Stimulated activated CD4-positive, alpha-beta T cell treated with anti-CD3 and anti-CD28 coated beads, TNF-alpha, amount 100 ng/mL, for 1 hour (primary cell): ENCODE measurements at places on chromosomes 11 and 22.

- DNase-seq, result no peak
Observed at GRCh38 chr11:30445056-30445455, 122.2 kb downstream of the ARL14EP start.

- no peak for DNase-seq
Observed at GRCh38 chr11:16749666-16750065, 11.2 kb downstream of the C11orf58 start.

DNA sequence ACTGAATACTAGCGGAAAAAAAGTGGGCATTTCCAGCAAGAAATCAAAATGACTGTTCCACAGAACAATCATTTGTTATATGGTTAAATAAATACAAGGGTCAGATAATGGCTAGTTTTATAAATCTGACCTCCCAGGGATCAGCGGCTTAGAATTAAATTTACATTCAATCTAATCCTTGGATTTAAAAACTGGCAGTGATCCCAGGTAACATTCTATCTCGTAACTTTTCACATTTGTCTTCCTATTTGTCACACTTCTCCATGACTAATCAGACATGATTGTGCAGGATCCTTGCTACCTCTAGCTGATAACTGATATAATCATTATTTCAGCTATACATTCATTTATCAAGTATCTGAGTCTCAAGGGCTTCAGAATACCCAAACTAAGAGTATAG, 2.9 kb upstream of the MMP3 start:
- no peak for DNase-seq

- DNase-seq, result no peak
Observed at GRCh38 chr22:46679706-46680269, 58.3 kb downstream of the CERK start.

- DNase-seq, result no peak
Observed at GRCh38 chr11:31340903-31341572, 28.5 kb downstream of the DCDC1 start.
